ENCODE measurements at places on chromosomes 7 and 10. TPM values are rescaled to one million over a fixed set of nuclear protein-coding genes. Genes with fewer than 3 reads are reported as not detected.

GRCh38 chr7:2811476-2812113 is 32.5 kb downstream of the GNA12 start:
- DNase-seq = peak; percentile 64
- H3K27ac ChIP-seq = no peak overlapping the region
- H3K4me3 ChIP-seq = peak overlapping the region; percentile 19
- H3K4me1 ChIP-seq = no peaks in the 10 kb centered on the region
- H3K36me3 ChIP-seq = no peaks in the 10 kb centered on the region

DNA sequence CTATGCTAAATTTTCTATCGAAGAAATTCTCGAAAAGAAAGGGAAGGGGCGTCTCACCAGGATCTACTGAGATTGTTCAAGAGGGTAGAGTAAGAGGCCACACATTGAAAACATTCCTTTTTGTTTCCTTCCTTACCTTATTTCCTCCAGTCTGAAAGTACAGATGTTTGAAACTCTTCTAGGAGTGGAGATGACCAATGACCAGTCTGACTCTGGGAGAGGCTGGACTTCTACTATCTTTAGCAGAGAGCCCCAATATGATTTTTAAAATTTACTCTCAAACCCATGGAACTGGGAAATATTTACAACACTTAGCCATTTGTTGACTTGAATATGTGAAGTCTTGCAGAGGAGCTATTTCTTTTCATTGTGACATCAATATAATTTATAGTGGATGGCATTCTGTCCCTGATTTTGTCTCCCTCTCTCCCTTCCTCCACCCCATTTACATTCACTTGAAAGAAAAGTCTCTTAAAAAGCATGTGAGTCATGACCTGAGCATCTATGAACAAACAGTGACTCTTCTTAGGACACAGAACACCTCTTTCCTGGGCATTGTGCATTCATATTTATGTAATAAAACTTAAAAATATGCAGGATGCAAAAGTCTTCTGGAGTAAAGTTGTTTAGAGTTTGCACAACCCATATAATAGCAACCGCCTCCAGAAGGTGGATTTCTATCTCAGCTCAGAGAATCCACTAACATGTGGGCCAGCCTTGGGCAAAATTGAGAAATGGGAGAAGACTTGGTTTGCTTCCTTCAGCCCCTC is 31.2 kb upstream of the BMPER start:
- H3K27ac ChIP-seq = no peak overlapping the region
- no peaks in the 10 kb centered on the region for H3K27me3 ChIP-seq
- no peak overlapping the region for H3K4me3 ChIP-seq
- no peak for DNase-seq

The PYROXD2 gene
- 8.7 TPM for total RNA-seq

The KCP gene
- total RNA-seq = 6.1 TPM

- no peak overlapping the region for H3K27ac ChIP-seq
- H3K4me3 ChIP-seq = no peak overlapping the region
- no peaks in the 10 kb centered on the region for H3K4me1 ChIP-seq
- no peak for DNase-seq
These were observed 34.1 kb upstream of the IFRD1 start for GRCh38 chr7:112416127-112416526.

The GRID1 gene
- 3.8 TPM for total RNA-seq

DNA sequence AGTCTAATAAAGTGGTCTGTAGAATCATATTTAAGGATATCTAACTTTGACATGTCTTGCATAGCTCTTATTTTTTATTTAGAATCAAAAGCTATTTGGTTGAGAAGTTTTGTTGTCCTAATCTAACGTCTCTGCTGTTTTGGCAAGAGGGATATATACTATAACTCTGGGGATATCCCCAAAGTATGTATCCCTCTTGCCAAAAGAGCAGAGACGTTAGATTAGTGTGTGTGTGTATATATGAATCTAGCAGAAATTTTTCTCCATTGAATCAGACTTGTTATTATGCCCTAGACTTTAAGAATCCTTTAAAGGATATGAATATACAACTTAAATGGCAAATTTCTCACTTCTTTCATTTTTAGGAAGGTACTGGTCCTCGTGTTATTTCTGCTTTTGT is 9.6 kb downstream of the SMC3 start:
- no peak overlapping the region for H3K27ac ChIP-seq
- H3K36me3 ChIP-seq = no peaks in the 10 kb centered on the region
- no peak overlapping the region for H3K4me3 ChIP-seq
- DNase-seq = no peak
- H3K27me3 ChIP-seq = no peaks in the 10 kb centered on the region
- H3K4me1 ChIP-seq = no peaks in the 10 kb centered on the region

DNA sequence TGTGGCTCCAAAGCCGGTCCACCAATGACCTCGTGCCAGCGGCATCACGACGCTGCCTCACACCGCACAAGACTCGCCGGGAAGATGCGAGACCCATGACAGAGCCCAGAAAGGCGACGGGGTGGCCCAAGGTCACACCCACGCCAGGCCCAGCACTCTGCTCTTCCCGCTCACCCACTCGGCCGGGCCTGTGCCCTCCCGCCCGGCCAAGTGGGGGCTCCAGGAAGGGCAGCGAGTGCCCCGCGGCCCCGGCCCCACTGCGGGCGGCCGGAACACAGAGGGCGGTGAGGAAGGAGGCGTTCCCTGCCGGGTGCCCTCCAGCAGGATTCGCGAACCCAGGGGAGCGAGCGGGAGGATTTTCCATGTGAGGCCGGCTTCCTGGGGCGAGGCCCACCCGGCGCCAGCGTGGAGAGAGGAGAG is 56.3 kb downstream of the PDGFA start:
- H3K27ac ChIP-seq = no peak overlapping the region
- H3K4me3 ChIP-seq = no peak overlapping the region
- H3K27me3 ChIP-seq = no peaks in the 10 kb centered on the region
- H3K36me3 ChIP-seq = no peaks in the 10 kb centered on the region
- H3K4me1 ChIP-seq = no peaks in the 10 kb centered on the region

GRCh38 chr10:120398180-120398579 is 58.8 kb upstream of the PLPP4 start:
- H3K27ac ChIP-seq = no peak overlapping the region
- no peaks in the 10 kb centered on the region for H3K36me3 ChIP-seq
- no peaks in the 10 kb centered on the region for H3K27me3 ChIP-seq
- H3K4me3 ChIP-seq = no peak overlapping the region
- DNase-seq = no peak
- no peaks in the 10 kb centered on the region for H3K4me1 ChIP-seq

GRCh38 chr7:27151931-27152815 is at the start of gene HOXA3:
Gene HOXA3, minus strand, starts transcription at chr7:27152583. Its CDS starts 41,943 bp downstream, at chr7:27110640.
- H3K4me1 ChIP-seq = peaks cover 2% of the 10 kb centered on the region
- peak within 1 kb of the TSS; percentile 23 for H3K27ac ChIP-seq
- peak; percentile 88 for DNase-seq
- H3K27me3 ChIP-seq = no peaks in the 10 kb centered on the region
- H3K4me3 ChIP-seq = peak within 1 kb of the TSS; percentile 4
- H3K36me3 ChIP-seq = no peaks in the 10 kb centered on the region

DNA sequence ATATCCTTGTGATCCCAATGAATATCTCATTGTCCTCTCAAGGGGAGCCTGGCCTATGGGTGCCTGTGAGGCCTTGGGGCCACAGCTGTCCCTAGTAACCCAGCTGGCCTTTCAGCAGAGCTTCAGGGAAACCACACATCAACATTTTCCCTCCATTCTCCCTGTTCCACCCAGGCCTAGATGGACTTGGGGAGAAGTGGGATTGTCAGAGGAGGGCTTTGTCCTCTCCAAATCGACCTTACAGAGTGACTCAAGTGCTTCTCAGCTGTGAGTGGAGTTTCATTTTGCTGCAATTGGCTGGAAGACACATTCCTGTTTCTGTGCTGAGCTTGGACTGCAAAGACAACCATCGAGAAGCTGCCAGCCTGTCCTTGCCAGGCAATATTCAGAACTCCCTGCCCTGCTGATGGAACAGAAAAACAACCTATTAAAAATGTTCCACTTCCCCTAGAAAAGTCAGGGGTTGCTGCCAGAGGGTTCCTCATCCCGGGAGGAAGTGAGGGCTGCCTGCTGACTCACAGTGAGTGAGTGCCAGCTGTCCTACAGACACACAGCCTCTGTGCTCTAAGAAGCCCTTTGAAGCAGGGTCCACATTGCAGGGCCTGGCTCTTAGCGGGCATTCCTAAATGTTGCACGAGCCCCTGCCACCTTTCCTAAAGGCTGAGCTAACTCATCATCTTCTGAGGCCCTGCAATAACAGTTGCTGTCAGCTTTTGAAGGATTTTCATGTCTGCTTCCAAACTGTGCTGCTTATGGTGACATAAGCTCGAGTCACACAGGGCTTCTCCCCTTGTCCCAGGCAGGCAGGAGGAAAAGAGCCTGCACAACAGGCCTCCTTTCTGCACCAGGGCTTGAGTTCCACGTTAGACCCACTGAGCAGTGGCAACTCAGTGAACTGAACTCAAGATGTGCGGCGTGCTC is 20.5 kb downstream of the STRA8 start:
- H3K27me3 ChIP-seq = no peaks in the 10 kb centered on the region
- H3K4me3 ChIP-seq = no peak overlapping the region
- no peaks in the 10 kb centered on the region for H3K4me1 ChIP-seq
- peak; percentile 94 for DNase-seq

DNA sequence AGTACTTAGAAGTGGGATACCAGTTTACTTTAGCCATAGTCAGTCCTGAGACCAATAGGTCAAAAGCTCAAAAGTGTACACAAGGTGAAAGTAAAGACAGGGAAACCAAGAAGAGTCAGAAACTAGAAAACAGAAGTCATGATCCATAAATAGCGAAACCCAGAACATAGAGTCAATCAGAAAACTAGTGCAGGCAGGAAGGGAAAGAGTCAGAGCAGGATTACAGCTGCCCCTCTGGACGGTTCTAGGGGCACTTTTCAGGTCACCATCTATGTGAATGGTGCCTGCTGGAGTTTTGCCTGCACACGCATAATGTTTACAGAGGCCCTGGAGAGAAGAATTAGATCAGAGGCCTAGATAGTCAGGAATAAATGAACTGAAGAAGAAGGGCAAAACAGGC is 22.4 kb upstream of the DMTF1 start:
- no peaks in the 10 kb centered on the region for H3K27me3 ChIP-seq
- H3K4me3 ChIP-seq = no peak overlapping the region
- no peak for DNase-seq
- H3K27ac ChIP-seq = no peak overlapping the region

DNA sequence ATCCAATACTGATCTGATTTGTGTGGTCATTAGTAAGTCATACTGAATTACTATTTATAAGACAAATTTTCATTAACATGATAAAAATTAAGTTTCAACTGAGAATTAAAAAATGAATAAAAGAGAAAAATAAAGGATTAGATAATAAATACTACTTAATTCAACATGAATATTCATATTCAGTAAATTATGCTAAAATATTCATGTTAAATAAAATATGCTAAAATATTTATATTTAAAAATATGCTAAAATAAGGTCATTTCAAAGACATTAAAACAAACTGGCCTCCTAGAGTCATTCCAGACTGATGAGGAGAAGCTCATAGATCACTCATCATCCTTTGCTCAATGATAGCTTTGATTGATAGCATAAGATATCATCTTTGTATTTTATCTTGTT is 16.7 kb upstream of the TMEM106B start:
- DNase-seq = no peak
- no peak overlapping the region for H3K27ac ChIP-seq
- no peak overlapping the region for H3K4me3 ChIP-seq
- no peaks in the 10 kb centered on the region for H3K4me1 ChIP-seq
- no peaks in the 10 kb centered on the region for H3K27me3 ChIP-seq

DNA sequence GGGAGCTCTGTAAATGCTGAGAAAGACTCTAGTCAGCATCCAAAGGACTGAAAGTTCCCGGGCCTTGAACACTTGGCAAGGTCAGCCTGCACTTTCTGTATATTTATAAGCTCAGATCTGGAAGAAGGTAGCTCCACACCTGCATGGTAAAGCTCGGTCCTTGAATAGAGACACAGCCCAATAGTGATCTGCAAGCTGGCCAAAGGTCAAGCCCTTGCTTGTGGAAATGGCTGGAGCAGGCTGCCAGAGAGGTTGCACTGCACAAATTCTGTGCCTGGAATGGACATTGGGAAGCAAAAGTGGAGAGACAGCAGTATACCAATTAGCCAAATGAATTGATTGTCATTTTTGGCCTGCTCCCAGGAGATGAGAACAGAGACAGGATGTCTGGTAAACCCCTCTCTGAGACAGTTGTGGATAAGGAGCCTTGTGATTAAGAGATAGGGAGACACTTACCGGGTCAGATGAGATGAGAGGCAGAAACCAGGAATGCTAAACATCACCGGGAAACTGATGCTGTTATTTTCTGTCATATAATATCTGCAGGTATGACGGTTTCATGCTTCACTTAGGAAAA is 8.0 kb upstream of the FRA10AC1 start:
- H3K36me3 ChIP-seq = no peaks in the 10 kb centered on the region
- H3K27ac ChIP-seq = no peak overlapping the region
- H3K4me1 ChIP-seq = no peaks in the 10 kb centered on the region
- DNase-seq = no peak
- no peak overlapping the region for H3K4me3 ChIP-seq
- H3K27me3 ChIP-seq = no peaks in the 10 kb centered on the region

GRCh38 chr10:44183667-44184632 is 200.9 kb downstream of the CXCL12 start:
- no peak for DNase-seq
- no peaks in the 10 kb centered on the region for H3K27me3 ChIP-seq
- H3K4me1 ChIP-seq = no peaks in the 10 kb centered on the region
- no peaks in the 10 kb centered on the region for H3K36me3 ChIP-seq
- no peak overlapping the region for H3K4me3 ChIP-seq
